ENCODE measurements at places on chromosomes 3 and 15.

DNA sequence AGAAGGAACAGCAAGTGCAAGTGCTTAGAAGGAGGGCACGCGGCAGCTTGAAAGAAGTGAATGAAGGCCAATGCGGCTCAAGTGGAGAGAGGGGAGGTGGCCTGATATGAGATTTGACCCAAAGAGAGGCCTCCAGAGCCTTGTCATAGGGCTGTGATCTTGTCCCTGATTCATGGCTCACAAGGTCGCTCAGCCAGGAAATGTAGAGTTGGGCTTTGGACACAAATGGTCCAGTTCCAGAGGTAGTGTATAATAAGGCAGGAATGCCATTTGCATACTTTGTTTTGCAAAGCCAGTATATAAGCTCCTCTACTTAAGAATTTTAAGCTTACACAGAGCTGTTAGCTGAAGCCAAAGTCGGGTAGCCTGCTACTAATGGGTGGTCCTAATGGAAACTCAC is 33.7 kb downstream of the HGD start:
- H3K36me3 ChIP-seq, result no peaks in the 10 kb centered on the region
- H3K4me3 ChIP-seq, result no peak overlapping the region
- no peak overlapping the region for H3K27ac ChIP-seq
- DNase-seq, result no peak

- H3K36me3 ChIP-seq, result peaks cover 9% of the 10 kb centered on the region
- H3K27me3 ChIP-seq, result no peaks in the 10 kb centered on the region
Observed at GRCh38 chr15:57540736-57541135, 51.0 kb upstream of the MYZAP start.

- no peak for DNase-seq
- H3K36me3 ChIP-seq, result no peaks in the 10 kb centered on the region
- H3K4me3 ChIP-seq, result no peak overlapping the region
- peaks cover 6% of the 10 kb centered on the region for H3K4me1 ChIP-seq
- H3K27ac ChIP-seq, result peak overlapping the region; percentile 73
Observed at GRCh38 chr3:151918253-151919029, 45.0 kb downstream of the SUCNR1 start.

- H3K4me1 ChIP-seq, result no peaks in the 10 kb centered on the region
- H3K27me3 ChIP-seq, result no peaks in the 10 kb centered on the region
- no peaks in the 10 kb centered on the region for H3K36me3 ChIP-seq
- no peak overlapping the region for H3K4me3 ChIP-seq
Observed at GRCh38 chr15:62085740-62086139, 19.0 kb downstream of the C2CD4A start.

- no peaks in the 10 kb centered on the region for H3K4me1 ChIP-seq
- H3K27ac ChIP-seq, result no peak overlapping the region
- DNase-seq, result no peak
- no peak overlapping the region for H3K4me3 ChIP-seq
- H3K36me3 ChIP-seq, result no peaks in the 10 kb centered on the region
- H3K27me3 ChIP-seq, result no peaks in the 10 kb centered on the region
Observed at GRCh38 chr3:122079524-122080206, 24.5 kb downstream of the CD86 start.

GRCh38 chr3:149462581-149463011 is 11.9 kb upstream of the TM4SF4 start:
- no peak overlapping the region for H3K4me3 ChIP-seq
- H3K36me3 ChIP-seq, result no peaks in the 10 kb centered on the region
- H3K27me3 ChIP-seq, result no peaks in the 10 kb centered on the region
- no peak overlapping the region for H3K27ac ChIP-seq

DNA sequence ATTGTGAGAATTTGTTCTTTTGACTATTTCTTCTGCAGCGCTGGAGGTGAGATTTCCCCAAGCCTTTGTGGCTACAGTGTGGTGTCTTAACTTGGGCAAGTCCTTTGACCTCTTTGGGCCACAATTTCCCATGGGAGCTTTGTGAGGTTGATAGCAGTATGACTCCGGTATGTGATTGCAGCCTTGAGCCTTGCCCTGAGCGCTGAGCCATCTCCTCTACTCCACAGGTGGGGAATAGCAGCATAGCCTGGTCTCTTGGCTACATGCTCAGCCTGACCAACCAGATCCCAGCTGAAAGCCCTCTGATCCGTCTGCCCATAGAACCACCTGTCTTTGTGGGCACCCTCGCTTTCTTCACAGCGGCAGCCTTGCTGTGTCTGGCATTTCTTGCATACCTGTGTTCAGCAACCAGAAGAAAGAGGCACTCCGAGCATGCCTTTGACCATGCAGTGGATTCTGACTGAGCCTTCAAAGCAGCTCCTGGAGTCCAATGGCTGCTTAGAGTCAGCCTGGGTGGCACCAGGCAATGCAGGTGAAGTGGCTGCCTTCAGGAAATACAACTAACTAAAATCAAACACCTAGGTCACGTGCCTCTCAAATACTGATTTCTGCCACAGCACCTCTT is 30.0 kb upstream of the RPL14 start:
- no peaks in the 10 kb centered on the region for H3K27me3 ChIP-seq
- no peak overlapping the region for H3K27ac ChIP-seq
- peaks cover 43% of the 10 kb centered on the region for H3K36me3 ChIP-seq
- no peak for DNase-seq
- no peak overlapping the region for H3K4me3 ChIP-seq

GRCh38 chr15:64905119-64905831 is 6.4 kb upstream of the ANKDD1A start:
- peak overlapping the region; percentile 46 for H3K27ac ChIP-seq
- H3K27me3 ChIP-seq, result no peaks in the 10 kb centered on the region
- no peaks in the 10 kb centered on the region for H3K36me3 ChIP-seq
- H3K4me1 ChIP-seq, result no peaks in the 10 kb centered on the region

- no peak overlapping the region for H3K27ac ChIP-seq
- H3K27me3 ChIP-seq, result no peaks in the 10 kb centered on the region
- no peaks in the 10 kb centered on the region for H3K36me3 ChIP-seq
- DNase-seq, result no peak
- H3K4me1 ChIP-seq, result no peaks in the 10 kb centered on the region
Observed at GRCh38 chr3:170049146-170050000, 11.6 kb downstream of the GPR160 start.

- no peak overlapping the region for H3K4me3 ChIP-seq
- H3K36me3 ChIP-seq, result peaks cover 85% of the 10 kb centered on the region
- DNase-seq, result no peak
- no peaks in the 10 kb centered on the region for H3K4me1 ChIP-seq
- H3K27me3 ChIP-seq, result no peaks in the 10 kb centered on the region
Observed at GRCh38 chr3:36833160-36833814, 68.9 kb upstream of the DCLK3 start.

- no peak overlapping the region for H3K4me3 ChIP-seq
- no peaks in the 10 kb centered on the region for H3K4me1 ChIP-seq
- H3K27me3 ChIP-seq, result no peaks in the 10 kb centered on the region
Observed at GRCh38 chr3:16174026-16174355, 489 bp upstream of the GALNT15 start.

DNA sequence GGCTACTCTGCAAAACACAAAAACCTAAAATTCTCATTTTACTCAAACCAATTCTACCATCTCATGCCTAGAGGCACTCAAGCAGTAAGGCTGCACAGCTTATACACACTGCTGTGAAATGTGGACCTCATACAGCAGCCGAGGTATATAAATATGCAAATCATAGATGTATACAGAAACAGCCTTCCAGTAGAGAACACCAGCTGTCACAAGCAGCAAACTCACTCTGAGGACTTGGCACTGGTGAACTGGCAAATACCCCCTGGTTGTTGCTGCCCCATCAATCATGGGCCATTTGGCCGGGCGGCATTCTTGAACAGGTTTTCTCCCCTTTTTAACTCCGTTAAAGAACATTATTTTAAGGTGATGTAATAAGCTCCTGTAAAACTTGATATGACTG is 378.0 kb downstream of the LSAMP start:
- H3K27me3 ChIP-seq, result no peaks in the 10 kb centered on the region
- H3K27ac ChIP-seq, result no peak overlapping the region
- DNase-seq, result no peak
- H3K4me3 ChIP-seq, result no peak overlapping the region
- no peaks in the 10 kb centered on the region for H3K4me1 ChIP-seq

DNA sequence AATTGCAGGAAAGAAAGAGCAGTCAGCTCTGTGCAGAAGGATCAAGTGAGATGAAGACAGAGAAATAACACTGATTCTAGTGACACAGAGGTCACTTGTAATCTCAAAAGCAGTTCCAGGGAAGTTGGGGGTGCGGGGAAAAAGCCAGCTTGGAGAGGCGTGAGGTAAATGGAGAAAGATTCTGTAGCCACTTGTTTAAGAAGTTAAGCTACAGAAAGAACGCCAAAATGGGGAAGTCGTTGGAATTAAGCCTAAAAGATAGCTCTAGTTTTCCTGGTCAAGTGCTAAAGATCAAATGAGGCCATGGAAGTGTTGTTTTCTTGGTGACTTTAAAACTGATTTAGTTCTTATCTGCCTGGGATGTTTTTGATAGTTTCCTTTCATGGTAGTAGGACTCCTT is 152.0 kb downstream of the GREM1 start:
- H3K27ac ChIP-seq, result peak overlapping the region; percentile 72
- no peak overlapping the region for H3K4me3 ChIP-seq
- no peaks in the 10 kb centered on the region for H3K36me3 ChIP-seq
- no peak for DNase-seq
- H3K27me3 ChIP-seq, result no peaks in the 10 kb centered on the region

GRCh38 chr3:33526787-33527186 is 86.6 kb upstream of the UBP1 start:
- no peak overlapping the region for H3K27ac ChIP-seq
- no peaks in the 10 kb centered on the region for H3K36me3 ChIP-seq
- H3K27me3 ChIP-seq, result no peaks in the 10 kb centered on the region
- no peak overlapping the region for H3K4me3 ChIP-seq

- no peaks in the 10 kb centered on the region for H3K4me1 ChIP-seq
- H3K4me3 ChIP-seq, result no peak overlapping the region
- no peaks in the 10 kb centered on the region for H3K27me3 ChIP-seq
- DNase-seq, result no peak
- no peak overlapping the region for H3K27ac ChIP-seq
Observed at GRCh38 chr3:119378259-119378803, 84.1 kb downstream of the ARHGAP31 start.

DNA sequence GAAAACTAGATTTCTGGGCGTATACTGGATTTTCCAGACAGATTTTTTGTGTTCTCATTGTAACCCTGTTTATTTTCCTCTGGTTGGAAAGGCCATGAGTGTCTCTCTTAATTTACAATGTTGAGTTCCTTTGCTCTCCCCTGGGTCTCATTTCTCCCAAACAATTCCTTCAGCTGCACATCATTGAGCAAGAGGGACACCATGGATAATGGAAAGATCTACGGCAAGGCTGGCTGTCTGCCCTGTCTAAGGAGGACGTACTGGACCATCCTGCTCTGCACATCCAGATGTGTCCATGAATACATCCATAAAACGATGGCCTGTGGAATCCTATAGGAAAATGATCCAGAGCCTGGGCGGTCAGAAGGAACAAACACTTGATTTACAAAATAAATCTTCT is 258.1 kb upstream of the MCTP2 start:
- no peak overlapping the region for H3K4me3 ChIP-seq
- H3K4me1 ChIP-seq, result no peaks in the 10 kb centered on the region
- H3K36me3 ChIP-seq, result no peaks in the 10 kb centered on the region
- no peak overlapping the region for H3K27ac ChIP-seq

- no peak for DNase-seq
- no peaks in the 10 kb centered on the region for H3K27me3 ChIP-seq
- H3K4me1 ChIP-seq, result peaks cover 21% of the 10 kb centered on the region
- H3K36me3 ChIP-seq, result no peaks in the 10 kb centered on the region
Observed at GRCh38 chr3:191331388-191331787, 1.1 kb upstream of the UTS2B start.

DNA sequence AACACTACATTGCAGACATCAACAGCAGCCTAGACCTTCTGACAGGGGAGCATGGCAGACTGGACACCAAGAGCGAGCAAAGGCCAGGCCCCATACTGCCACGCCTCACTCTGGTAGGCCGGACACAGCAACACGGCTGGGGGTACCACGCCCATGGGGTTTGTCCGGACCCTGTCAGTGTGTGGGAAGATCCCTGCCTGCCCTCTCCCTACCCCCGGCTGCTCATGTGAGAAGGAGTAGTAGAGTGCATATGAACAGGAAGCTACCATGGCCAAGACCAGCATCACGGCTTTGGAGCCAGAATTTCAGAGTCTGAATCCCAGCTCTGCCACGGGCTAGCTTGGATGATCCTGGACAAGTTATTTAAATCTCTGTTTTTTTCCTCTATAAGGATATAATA is 27.9 kb downstream of the ALDH1L1 start:
- no peak overlapping the region for H3K4me3 ChIP-seq
- no peak overlapping the region for H3K27ac ChIP-seq
- DNase-seq, result no peak
- H3K27me3 ChIP-seq, result no peaks in the 10 kb centered on the region
- no peaks in the 10 kb centered on the region for H3K4me1 ChIP-seq

- no peaks in the 10 kb centered on the region for H3K27me3 ChIP-seq
- H3K4me1 ChIP-seq, result no peaks in the 10 kb centered on the region
- DNase-seq, result no peak
- no peak overlapping the region for H3K27ac ChIP-seq
Observed at GRCh38 chr15:80934761-80935221, 54.8 kb downstream of the MESD start.

DNA sequence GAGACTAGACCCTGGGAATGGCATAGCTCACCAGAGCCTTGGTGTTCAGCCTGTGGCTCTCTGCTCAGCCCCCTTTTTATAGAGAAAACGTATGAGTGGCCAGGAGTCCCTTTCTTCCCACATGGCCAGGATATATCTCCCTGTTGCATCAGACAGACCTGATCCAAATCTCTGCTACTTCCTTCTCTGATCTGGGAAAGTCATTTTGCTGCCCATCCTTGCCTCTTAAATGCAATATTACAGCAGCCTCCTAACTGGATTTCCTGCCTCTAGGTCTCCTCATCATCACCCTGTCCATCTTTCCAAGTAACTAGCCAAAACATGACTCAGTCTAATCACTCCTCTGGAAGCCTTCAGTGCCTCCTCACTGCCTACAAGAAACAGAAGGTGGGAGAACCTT is 42.9 kb downstream of the CTDSPL start:
- no peaks in the 10 kb centered on the region for H3K36me3 ChIP-seq
- H3K4me1 ChIP-seq, result peaks cover 31% of the 10 kb centered on the region
- H3K4me3 ChIP-seq, result no peak overlapping the region
- DNase-seq, result no peak

Data from esophagus squamous epithelium (tissue), 5 donors.